ENCODE measurements at places on chromosomes 4 and X.

DNA sequence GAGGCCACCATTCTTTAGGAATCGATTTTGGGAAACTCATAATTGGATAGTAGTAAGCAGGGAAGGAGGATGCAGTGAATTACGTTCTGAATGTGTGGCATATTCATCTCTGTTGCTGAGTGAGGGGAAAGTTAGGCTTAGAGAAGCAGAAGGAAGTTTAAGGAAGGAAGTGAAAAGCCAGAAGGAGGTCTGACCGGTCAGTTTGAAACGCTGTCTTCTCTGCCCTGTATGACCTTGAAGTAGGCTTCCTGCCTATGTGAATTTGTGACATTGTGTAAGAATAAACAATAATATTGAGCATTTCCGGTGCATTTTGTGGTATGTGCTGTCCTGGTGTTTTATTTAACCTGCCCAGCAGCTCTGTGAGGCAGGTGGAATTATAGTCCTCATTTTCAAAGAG, 67.3 kb downstream of the PDLIM5 start:
- DNase-seq, result no peak

GRCh38 chrX:71103110-71103983, 3.2 kb downstream of the CXorf65 start:
- DNase-seq, result no peak

- DNase-seq, result no peak
Observed at GRCh38 chr4:48370260-48371134, 29.2 kb downstream of the SLAIN2 start.

DNA sequence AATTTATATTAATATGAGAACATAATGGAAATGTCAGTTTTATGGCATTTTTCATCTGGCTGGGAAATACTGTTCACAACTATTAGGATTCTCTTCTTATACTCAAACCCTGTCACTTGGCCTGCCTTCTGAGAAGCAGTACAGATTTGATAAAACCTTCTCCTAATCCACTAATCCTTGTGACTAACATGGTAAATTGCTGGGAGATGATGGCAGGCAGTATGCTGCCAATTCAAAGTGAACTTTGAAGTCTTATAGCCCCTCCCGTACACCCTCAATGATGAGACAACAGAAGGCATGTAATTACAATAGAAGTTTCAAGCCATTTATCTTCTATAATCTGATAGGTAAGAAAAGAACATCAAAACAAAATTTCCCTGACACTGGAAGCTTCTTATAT, 36.9 kb downstream of the PAQR3 start:
- DNase-seq, result no peak

- no peak for DNase-seq
Observed at GRCh38 chr4:133150486-133151340, 1.6 kb downstream of the PCDH10 start.

DNA sequence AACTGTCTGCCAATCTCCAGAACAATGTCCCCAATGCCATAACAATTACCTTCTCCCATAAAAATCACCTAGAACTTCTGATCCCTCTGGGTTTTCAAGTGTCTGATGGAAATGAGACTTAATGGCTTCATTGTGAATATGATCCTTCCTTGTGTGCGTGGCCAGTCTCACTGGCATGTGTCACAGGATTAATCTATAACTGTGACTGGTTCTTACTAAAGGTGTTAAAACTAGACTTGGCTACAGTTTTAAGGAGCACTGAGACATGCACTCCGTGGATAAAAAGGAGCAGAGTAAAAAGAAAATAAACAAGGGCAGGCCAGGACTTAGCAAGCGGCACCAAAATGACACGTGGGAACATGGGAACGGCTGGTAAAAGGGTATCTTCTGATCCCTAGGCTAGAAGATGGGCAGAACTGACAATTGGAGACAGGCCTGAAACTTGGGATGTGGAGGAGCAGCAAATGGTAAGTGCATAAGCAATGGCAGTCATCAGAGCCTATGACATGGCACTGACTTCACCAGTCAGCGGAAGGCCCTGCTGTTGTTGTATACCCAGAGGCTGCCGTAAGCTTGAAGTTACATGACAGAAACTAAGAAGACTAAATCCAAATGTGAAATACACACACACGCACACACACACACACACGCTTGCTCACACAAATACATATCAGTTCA, 256.6 kb upstream of the NOCT start:
- DNase-seq, result no peak

DNA sequence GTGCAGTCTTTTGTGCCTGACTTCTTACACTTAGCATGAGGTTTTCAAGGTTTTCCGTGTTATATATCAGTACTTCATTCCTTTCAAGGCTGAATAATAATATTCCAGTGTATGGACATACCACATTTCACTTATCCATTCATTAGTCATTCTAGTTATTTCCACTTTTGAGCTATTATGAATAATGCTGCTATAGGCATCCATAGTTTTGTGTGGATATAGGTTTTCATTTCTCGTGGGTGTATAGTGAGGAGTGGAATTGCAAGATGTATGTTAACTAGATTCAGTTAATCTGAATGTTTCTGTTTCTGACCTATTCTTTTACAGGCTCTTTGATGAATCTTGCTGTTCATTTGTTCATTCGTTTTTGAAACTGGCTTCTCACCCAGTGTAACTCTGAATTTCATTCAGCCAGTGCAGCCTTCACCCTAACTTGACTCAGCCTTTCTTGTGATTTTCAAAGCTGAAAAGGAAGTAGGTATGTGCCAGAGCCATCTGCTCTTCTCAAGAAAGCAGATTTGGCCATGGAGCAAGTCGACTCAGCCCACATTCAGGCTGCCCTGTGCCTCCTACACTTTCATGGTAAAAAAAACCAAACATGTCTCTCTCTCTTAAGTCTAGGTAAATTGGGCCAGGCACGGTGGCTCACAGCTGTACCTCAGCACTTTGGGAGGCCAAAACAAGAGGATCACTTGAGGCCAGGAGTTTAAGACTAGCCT, 56.3 kb upstream of the NOCT start:
- DNase-seq, result no peak

Measured in GOT3 (cell line).